ENCODE measurements at places on chromosomes 3 and 15. TPM values are rescaled to one million over a fixed set of nuclear protein-coding genes. Genes with fewer than 3 reads are reported as not detected.

GRCh38 chr3:113261063-113261625, 49.8 kb downstream of the BOC start:
- DNase-seq = no peak
- H3K27me3 ChIP-seq = peaks cover 2% of the 10 kb centered on the region
- H3K4me3 ChIP-seq = no peak overlapping the region
- peaks cover 60% of the 10 kb centered on the region for H3K4me1 ChIP-seq
- peak overlapping the region; percentile 29 for H3K27ac ChIP-seq
- peaks cover 4% of the 10 kb centered on the region for H3K36me3 ChIP-seq

GRCh38 chr15:55256281-55257011, 33.2 kb downstream of the RAB27A start:
- no peak for DNase-seq
- H3K4me1 ChIP-seq = no peaks in the 10 kb centered on the region
- H3K27ac ChIP-seq = no peak overlapping the region
- no peaks in the 10 kb centered on the region for H3K27me3 ChIP-seq

GRCh38 chr3:23071296-23071695, 131.8 kb upstream of the UBE2E2 start:
- no peaks in the 10 kb centered on the region for H3K27me3 ChIP-seq
- no peak overlapping the region for H3K27ac ChIP-seq
- no peaks in the 10 kb centered on the region for H3K4me1 ChIP-seq
- no peaks in the 10 kb centered on the region for H3K36me3 ChIP-seq
- DNase-seq = no peak
- no peak overlapping the region for H3K4me3 ChIP-seq

WDR48 gene
- total RNA-seq = 73.2 TPM

GRCh38 chr15:75152382-75153079, 49.2 kb upstream of the C15orf39 start:
- H3K27ac ChIP-seq = no peak overlapping the region
- no peaks in the 10 kb centered on the region for H3K4me1 ChIP-seq
- DNase-seq = no peak
- no peaks in the 10 kb centered on the region for H3K27me3 ChIP-seq
- H3K4me3 ChIP-seq = no peak overlapping the region

- DNase-seq = no peak
- peaks cover 15% of the 10 kb centered on the region for H3K27me3 ChIP-seq
- H3K4me1 ChIP-seq = peaks cover 5% of the 10 kb centered on the region
- no peak overlapping the region for H3K4me3 ChIP-seq
- no peaks in the 10 kb centered on the region for H3K36me3 ChIP-seq
Observed at GRCh38 chr3:180040966-180041365, 4.2 kb upstream of the PEX5L start.
